ENCODE measurements at places on chromosomes 2 and 18.

DNA sequence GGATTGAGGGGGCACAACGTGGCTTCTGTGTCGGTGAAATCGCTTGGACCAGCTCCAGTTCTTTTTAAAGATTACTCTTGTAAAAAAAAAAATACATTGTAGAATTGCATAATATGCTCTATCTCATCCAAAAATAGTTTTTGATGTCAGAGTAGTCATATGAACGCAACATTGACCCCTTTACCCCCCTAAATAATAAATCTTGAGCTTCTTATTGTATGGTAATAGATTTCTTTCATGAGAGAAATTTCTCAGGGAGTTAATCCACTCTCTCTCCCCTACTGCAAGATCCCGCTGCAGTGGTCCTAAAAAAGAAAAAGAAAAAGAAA is 50.2 kb upstream of the PAIP2B start:
- no peak for DNase-seq

- no peak for DNase-seq
Measured at GRCh38 chr2:147792966-147793617, 51.7 kb upstream of the ACVR2A start.

GRCh38 chr2:121976926-121977325 is 221.5 kb downstream of the TSN start:
- no peak for DNase-seq

DNA sequence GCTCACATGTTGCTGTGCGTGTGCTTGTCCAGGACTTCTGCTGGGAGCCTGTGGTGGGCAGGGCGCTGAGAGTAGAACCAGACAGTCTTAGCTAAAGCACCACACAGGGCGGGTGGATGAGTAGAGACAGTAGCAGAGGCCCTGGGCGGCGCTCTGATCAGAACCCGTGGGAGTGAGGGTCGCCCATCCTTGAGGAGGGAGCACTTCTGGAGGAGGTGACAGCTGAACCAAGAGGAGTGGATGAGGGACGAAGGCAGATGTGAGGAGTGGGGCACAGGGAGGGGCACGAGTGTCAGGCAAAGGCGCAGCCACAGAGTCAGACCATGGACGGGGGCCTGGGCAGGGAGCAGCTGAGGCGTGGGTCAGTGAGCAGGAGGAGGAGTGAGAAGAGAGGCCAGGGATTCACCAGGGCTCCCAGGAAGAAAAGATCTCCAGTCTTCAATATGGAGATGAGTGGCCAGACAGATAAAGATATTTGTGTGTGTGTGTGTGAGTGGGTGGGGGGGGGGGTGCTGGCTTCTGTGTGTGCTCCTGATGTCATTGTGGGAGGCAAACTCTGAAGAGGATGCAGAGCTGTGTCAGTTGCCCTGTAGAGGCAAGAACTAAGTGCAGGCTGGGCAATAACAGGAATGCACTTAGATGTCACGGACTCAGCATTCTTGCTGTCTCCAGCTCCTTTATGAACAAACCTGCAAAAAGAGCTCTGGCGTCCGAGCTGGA is 79.6 kb downstream of the TPO start:
- DNase-seq, result no peak

DNA sequence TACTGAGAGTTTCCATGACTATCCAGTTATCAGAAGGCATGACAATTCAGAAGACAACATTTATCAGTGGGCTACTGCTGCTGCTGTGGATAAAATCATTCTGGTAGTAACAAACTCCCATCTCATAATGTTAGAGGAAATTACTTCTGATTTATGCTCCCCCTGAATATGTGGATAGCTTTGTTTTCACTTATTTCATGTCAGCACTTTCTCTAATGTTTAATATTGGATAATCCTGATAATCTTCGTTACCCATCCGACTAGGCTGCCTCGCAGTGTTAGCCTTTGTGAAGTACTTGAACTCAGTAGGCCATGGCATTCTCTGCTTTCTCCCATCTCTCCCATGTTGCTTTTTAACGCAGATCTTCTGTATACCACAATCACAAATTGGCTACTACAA is 28.4 kb downstream of the COX7A2L start:
- no peak for DNase-seq

DNA sequence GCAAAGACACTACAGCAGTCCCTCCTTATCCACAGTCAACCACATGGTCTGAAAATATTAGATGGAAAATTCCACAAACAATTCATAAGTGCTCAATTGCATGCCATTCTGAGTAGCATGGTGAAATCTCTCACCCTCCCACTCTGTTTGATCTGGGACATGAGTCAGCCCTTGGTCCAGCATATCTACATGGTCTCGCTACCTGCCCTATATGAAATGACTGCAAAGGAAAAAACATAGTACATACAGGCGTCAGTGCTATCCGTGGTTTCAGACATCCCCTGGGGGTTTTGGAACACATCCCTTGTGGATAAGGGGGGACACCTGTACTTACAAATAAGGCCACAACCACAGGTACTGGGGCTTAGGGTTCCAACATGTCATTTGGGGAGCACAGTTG is 73.7 kb downstream of the CABLES1 start:
- DNase-seq, result peak; percentile 21

GRCh38 chr2:176193048-176193447 is 4.6 kb downstream of the HOXD1 start:
- no peak for DNase-seq

GRCh38 chr2:219687882-219688559 is 60.6 kb downstream of the SLC4A3 start:
- DNase-seq, result no peak

DNA sequence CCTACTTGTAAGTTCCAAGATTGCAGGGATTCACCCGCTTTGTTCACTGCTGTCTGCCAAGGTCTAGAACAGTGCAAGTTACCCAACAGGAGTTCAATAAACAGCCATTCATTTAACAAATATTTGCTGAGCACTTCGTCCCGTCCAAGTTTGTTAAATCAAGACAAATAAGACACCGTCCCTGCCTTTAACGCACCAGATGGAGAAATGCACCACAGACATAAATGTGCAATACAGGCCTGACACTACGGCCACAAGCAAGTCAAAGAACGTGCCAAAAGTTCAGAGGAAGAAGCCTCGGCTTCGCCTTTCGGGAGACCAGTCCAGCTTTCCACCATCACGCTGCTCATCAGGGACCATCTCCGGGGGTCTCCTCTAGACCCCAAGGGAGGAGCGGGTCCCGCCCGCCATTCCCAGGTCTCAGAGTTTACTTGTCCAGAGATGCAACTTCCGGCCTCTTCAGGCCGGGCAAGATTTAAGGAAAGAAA is 429 bp downstream of the C2orf76 start:
- no peak for DNase-seq

GRCh38 chr2:112712903-112713584 is 7.8 kb upstream of the NT5DC4 start:
- DNase-seq, result peak; percentile 69

DNA sequence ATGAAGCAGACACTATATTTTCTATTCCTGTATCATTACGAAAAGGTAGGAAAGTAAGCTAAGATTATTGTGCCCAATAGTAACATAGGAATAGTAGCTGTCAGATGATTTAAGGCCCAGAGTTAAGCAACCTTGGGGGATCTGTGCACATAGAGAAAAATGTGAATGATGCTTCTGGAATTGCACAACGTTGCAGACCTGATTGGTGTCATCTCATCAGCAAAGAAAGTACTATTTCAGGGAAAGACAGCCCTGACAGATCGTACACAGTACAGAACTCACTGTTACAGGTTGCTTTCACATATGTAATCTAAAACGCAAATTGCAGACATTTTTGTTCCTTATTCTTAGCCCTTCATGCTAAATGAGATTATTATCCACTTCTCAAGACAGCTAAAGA is 535.9 kb downstream of the TRIB2 start:
- no peak for DNase-seq

GRCh38 chr18:7590826-7591560 is 23.9 kb downstream of the PTPRM start:
- no peak for DNase-seq

DNA sequence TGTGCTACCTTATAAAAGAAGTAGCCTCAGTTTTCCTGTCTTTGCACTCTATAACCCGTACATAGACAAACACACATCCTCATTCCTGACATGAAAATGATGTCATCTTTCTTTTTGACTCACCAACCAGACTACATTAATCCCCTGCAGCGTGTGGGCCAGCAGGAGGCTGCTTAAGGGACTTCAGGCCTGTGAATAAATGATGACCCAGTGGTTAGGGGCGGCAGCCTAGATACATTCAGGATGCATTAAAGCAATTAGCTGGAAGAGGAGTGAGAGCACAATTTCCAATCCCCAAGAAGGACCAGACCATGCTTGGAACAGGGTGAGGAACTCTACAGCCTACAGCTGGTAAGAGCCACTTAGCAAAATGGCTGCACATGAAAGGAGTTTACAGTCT is 57.3 kb upstream of the KLF7 start:
- DNase-seq, result peak; percentile 21

GRCh38 chr2:71930049-71930681 is 217.5 kb downstream of the CYP26B1 start:
- DNase-seq, result no peak

DNA sequence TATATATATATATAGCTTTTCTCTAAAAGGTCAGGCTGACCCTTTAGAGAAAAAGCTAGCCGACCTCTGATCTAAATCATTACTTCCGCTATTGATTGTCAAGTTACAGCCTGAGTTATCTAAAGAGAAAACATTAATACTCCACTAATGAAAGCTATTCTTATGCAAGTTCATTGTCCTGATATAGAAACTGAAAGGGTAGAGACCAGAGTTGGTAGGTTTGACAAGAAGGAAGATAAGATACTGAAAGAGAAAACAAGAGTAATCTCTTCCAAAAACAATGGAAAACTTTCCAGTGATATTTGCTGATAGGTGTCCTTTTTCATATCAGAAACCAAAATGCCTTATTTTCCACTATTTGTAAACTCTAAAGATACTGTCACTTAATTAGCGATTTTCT is 62.8 kb upstream of the SLC39A10 start:
- DNase-seq, result no peak

DNA sequence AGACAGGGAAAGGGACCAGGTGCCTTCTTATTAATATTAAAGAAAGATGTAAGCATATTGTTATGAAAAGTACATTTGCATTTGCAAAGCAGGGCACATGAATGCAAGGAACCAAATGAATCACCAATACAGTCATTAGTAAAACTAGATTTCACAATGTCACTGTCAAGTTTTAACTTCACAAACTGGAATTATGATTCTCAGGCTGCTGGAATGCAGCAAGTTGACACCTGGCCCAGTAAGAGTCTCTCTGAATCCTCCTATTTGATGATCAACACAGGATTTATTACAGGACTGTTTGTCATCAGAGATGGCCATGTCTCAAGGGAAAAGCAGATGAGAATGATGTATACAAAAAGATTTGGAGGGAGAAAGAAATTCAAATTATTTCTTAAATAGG is 72.9 kb upstream of the STK39 start:
- no peak for DNase-seq

DNA sequence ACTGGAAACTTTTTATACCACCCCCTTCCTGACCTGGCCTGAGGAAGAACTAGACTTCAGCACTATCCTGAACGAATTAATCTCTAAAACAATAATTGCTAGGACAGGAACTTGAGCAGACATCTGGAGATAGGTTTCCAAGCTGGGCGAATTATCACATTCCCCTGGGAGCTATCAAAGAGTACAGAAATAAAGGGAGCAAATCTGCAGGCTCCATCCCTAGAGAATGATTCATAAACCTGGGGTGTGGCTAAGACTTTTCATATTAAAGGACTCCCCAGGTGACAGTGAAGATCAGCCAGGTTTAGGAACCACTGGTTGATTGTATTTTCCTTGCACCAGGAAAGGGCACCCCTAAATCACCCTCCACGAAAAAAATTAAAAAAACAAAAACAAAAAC is 105.6 kb upstream of the NOL4 start:
- no peak for DNase-seq

- DNase-seq, result no peak
Measured at GRCh38 chr2:128270672-128271596, 47.7 kb downstream of the HS6ST1 start.

- DNase-seq, result no peak
Measured at GRCh38 chr2:212970132-212970531, 181.3 kb downstream of the IKZF2 start.

DNA sequence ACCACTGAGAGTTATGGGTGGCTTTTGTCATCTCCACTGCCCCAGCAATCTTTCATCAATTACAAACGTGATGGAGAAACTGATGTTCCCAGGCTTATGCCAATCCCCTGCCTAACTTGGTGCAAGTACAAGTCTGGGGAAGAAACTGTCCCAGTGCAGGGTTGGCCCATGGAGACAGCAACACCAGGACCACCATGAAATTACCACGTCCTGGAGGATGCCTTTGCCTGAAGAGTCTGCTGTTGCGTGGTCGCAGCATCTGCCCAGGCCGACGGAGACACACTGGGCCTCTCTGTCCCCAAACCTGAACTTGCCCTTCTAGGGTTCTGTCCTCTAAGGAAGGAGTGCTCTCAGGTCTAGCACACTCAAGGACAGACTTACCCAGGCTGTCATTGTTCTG is 496.8 kb upstream of the RAB6C start:
- DNase-seq, result no peak

DNA sequence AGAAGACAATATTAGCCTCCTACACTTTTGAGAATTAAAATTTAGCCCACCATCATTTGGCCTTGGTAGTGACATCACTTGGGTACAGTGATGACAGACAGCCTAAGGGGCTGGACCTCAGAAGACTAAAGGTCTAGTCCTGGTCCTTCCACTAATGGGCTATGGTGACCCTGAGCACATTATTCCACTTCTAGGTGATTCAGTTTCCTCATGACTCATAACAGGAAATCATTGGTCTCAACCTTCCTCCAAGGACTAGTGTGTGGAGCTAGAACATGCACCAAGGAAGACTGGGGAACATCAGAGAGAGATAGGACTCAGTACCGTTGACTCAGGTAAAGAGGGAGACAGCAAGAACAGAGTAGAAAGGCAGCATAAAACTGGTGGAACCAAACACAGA is 64.0 kb downstream of the TFCP2L1 start:
- DNase-seq, result no peak

DNA sequence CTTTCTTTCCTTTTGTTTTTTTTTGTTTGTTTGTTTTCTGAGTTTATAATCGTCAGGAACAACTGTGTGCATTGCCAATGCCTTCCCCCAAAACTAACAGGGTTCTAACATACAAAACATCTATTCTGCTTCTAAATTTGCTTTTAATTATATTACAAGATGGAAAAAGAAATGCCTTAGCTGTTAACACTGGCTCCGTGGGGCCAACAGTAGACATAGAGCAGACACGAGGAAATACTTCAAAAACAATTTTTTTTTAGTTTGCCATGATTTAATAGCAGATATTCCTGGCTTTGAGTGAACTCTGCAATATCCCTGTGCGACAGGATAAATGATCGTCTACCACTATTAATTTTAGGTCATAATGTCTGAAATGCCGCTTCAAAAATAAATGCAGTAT is 153.3 kb upstream of the HNRNPA3 start:
- no peak for DNase-seq

DNA sequence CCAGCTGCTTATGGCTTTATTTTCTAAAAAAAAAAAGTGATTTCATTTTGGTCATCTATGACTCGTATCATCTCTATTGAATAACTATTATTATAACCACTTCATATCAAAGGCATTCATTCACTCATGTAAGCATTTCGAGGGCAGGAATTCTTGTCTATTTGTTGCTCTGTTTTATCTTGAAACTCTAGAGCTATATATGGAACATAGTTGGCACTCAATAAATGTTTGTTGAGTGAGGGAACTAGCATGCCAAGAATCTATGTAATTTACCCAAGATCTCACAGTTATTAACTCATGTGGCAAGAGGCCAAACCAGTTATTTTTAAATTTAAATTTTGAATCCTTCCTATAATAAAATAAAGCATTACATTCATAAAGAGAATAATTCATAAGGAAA is 470.1 kb downstream of the TMX3 start:
- no peak for DNase-seq

Data from activated naive CD4-positive, alpha-beta T cell treated with Interleukin-2 at 50 U/mL for 16 hours (primary cell).